NCI-H510A treated with DMSO at 0.1 percent for 48 hours (cell line): ENCODE measurements at places on chromosomes 2 and 18.

- DNase-seq = no peak
Observed at GRCh38 chr2:104078431-104079157, 775.3 kb upstream of the POU3F3 start.

GRCh38 chr2:209973328-209973727 is 29.1 kb upstream of the RPE start:
- no peak for DNase-seq

GRCh38 chr18:54075689-54076088 is 148.8 kb downstream of the MBD2 start:
- DNase-seq = no peak

DNA sequence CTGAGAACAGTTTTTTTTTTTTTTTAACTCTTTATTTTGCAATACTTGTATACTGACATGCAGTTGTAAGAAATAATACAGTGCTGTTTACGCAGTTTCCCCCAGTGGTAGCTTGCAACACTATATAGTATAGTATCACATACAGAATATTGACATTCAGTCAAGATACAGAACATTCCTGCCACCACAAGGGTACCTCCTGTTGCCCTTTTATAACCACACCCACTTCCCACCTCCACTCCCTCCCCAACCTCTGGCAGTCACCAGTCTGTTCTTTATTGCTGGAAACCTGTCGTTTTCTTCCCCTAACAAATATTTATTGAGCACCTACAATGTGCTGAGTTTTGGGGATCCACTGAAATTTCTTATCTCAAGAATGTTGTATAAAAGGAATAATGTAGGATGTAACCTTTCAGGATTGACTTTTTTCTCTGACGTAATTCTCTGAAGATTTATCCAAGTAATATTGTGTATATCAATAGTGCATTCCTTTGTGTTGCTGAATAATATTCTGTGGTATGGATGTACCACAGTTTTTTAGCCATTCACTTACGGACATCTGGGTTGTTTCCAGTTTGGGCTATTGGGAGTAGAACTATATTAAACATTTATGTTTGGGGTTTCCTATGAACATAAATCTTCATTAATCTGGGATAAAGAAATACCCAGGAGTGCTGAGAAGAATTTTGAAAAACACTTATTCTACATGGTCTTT is 51.4 kb upstream of the EML6 start:
- DNase-seq = no peak

DNA sequence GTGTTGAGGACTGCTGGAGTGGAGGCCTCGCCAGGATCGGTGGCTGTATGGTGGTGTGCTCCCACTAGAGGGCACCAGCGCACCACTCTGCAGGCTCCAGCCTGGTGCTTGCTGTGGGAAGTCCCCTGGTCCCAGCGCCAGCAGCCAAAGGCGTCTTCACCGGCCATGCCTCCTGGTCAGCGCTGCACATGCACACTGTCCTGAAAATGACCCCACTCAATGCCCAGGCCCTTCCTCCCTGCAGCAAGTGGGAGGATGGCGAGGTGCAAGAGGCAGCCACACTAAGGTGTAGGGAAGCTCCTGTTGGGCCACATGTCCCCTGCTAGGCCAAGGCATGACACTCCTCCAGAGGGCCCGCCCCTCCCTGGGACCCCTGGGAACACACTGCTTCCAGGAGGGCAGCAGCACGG is 136.5 kb downstream of the CTIF start:
- DNase-seq = peak; percentile 44

DNA sequence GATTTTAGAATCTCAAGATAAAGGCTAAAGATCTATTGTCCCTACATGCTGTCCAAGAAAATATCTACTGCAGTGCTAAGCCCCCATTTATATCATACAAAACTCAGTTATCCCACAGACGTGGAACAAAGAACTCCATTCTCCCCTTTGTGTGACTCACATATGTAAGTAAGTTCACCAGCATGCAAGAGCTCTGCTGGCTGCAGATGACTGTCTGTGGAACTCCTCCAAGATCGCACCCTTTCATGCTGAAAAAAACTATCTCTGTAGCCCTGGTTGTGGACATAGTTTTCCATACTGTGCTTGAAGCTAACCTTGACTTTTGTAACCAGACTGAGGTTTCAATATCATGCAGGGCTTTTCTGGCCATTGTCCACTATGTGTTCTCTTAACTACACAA is 207.1 kb downstream of the ZNF521 start:
- no peak for DNase-seq

DNA sequence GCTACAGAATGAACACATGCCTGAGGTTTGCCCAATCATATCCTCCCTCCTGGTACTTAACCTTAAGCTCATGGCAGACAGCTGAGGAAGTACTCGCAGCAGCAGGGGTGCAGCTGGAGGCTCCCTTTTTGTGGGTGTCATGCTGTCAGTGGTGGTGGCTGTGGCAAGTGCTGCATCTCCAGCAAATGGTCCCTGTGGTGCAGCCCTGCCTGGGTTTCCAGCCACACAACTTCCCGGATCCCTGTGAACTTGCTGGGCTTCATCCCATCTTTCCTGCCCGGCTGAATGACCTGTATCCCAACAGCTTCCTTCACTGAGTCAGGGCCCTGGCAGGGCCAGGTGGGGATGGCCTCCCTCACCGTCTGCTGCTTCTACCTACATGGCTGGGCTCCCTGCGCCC is 5.0 kb downstream of the TMEM185B start:
- DNase-seq = no peak

DNA sequence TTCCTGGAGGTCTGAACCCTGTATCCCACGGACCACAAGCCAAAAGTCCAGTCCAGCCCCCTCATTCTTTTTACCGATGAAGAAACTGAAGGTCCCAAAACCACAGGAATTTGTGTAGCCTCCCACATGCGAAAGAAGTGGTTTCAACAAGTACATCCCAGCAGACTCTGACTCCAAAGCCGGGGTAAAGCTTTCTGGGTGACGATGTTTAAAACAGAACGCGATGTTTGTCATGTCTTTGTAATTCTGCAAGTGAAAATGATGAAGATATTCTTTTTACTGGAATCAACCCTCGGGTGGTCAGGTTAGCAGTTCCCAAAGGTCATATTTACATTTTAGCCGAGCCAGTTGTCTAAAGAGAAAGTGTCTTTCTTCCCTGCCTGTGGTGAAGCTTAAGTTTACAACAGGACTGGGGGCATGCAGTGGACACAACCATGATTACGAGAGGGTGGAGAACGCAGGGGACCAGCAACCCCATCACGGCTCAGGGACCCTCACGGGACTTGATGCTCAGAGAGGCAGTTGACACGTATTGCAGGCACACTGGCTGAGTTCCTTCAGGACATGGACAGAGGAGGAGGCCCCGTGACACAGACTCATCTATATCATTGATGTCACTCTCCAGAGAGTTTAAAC is 17.8 kb upstream of the TMEM131 start:
- DNase-seq = no peak

DNA sequence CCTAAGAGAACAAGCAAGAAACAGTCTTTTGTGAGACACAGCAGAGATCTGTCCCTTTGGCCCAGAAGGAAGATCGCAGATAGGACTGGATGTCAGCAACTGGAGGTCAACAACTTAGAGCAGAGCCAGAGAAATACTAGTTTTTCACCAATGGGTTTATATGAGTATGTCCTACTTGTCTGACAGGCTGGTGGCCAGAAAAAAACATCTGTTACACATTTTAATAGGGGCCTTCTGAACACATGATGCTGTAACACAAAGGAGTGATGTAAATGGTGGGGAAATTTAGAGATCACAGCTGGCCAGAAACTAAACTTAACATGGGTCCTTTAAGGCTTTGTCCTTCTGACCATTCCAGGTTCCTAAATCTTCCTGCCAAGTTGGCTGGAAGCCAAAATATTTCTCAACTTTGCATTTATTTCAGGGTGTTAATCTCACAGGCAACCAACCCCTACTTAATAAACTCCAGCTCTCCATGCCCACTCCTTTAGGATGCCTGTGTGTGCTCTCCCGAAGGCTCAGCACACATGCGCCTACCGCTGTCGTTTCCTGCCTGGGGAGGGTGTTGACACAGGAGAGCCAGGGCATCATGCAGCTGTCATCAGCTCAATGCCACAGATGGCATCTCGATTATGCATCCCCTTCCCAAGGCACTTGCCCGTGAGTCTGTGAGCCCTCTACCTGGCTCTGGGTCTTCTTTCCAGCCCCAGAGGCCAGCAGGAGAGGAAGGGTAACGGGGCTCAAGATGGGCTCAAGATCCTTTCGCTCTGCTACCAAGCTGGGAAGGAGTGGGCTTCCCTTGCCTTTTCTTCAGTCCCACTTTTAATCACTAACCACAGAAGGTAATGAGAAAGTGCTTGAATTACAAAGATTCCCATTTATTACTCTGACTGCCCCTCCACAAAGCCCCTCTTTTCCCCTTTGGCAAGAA is 252.5 kb downstream of the ETAA1 start:
- DNase-seq = peak; percentile 31

DNA sequence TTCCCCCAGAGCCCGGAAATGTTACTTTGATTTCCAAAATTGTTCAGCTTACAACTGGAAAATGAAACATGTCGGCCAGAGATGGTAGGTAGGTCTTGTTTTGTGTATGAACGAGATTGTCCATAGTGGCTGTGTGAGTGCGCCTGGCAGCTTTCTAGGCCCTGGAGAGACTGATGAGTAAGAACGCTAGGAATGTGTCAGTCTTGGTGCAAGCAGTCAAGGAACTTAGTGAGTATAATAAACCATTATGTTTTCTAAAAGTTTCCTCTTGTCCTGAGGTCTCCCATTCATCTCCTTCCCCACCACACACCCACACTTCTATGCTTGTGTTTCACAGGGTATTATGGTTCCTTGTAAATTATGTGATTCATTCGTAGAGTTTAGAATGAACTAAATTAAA is 234.2 kb downstream of the CDH2 start:
- DNase-seq = no peak

DNA sequence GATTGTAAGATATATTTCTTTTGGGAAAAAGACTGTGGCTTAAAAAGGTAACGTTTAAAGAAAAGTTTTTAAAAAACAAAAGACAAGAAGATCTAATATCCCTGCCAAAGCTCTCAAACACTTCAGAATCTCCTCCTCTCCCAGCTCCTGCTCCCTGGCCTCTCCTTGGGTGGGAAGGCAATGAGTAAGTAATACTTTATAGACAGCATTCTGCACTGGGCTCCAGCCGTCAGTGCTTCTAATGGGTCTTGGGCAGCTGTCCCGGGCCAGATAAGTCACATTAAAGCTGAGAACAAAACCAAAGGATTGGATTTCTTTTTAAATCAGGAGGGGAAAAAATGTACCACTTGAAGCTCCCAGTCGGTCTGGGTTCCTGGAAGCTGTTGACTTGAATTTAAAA is 133.7 kb downstream of the ALPK2 start:
- DNase-seq = no peak

GRCh38 chr2:114442510-114442909 is at the start of gene DPP10:
Gene DPP10 (plus strand): TSS chr2:114442641.
- DNase-seq = no peak

- no peak for DNase-seq
Observed at GRCh38 chr2:127424598-127425520, 6.6 kb downstream of the PROC start.

DNA sequence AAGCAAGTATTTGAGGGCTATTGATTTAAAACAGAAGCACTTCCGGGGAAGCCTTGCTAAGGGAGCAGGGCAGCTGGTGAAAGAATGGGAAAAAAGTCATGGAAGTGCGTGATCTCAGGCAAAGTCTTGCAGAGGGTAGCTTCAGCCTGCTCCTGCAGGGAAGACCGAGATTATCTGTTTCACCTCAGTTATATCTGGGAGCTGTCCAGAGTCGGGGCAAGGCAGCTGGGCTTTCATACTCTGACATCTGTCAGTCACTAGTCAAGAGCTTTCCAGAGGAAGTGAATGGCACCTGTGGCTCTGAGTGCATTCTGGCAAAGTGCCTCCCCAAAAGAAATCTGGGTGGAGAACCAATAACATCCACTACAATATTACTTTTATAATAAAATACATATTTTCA is 8.7 kb downstream of the NXPH2 start:
- DNase-seq = no peak

- DNase-seq = peak; percentile 97
Observed at GRCh38 chr2:230824406-230824978, 40.2 kb upstream of the ITM2C start.
